ENCODE measurements at places on chromosomes 11 and 22.
A peak's percentile ranks its signal among the peaks of the same experiment; 100 is the strongest.

- no peak for DNase-seq
These were observed 18.7 kb downstream of the MFNG start for GRCh38 chr22:37467391-37467955.

DNA sequence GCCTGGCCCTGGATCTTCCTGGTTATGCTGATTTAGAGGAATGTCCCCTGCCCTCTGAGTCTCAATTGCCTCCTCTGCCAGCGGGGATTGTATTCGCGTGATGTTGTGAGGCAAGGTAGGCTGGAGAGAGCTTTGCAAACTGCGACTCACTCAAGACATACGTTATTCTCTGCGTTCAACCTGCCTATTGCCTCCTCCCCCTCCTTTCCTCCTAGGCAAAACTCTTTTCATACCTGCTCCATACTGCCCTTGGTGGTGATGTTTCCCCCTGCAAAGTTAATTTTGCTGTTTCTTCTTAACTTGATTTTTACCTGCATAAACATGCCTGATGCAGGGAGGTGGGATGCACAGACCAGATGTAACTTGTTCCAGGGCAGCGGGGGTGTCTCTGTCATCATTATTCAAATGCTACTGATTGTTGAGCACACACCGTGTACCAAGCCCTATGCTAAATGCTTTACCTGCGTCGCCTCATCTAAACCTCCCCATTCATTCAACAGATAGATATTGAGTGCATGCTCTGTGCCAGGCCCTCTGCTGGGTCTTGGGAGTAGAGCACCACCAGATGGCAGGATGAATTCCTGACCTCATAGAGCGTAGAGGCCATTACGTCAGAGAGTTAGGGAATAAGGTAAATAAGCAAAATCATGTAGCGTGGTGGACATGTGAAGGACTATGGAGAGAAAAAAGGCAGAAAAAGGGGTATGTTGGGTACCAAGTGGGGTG lies 29.0 kb downstream of the SGSM1 start:
- DNase-seq = no peak

- DNase-seq = no peak
These were observed 3.1 kb upstream of the SH3BP1 start for GRCh38 chr22:37636186-37636948.

DNA sequence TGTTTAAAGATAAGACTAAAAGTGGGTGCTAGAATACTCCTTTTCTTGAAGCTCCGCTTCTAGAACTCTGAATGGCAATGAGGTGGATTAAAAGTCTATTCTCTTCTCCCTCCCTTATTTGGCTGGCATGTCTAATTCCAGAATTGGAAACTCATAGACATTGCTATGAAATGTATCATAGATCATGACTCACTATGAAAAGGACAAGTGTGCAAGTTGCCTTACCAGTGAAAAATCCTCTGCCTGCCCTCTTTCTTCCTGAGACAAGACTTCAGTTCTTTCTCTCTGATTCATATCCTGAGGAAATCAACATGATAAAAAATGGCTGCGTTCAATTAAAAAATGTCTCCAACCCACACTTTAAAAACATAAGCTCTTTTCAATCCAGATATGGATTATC lies 73.2 kb upstream of the BLID start:
- DNase-seq = peak; percentile 68

- DNase-seq = no peak
These were observed 77.7 kb downstream of the LARGE1 start for GRCh38 chr22:33842421-33843094.

- no peak for DNase-seq
These were observed 41.0 kb upstream of the AQP11 start for GRCh38 chr11:77548552-77549445.

Measured in AG20443 (cell line).